C1 segment of cervical spinal cord (tissue), 14 donors: ENCODE measurements at places on chromosomes 13 and 19.

DNA sequence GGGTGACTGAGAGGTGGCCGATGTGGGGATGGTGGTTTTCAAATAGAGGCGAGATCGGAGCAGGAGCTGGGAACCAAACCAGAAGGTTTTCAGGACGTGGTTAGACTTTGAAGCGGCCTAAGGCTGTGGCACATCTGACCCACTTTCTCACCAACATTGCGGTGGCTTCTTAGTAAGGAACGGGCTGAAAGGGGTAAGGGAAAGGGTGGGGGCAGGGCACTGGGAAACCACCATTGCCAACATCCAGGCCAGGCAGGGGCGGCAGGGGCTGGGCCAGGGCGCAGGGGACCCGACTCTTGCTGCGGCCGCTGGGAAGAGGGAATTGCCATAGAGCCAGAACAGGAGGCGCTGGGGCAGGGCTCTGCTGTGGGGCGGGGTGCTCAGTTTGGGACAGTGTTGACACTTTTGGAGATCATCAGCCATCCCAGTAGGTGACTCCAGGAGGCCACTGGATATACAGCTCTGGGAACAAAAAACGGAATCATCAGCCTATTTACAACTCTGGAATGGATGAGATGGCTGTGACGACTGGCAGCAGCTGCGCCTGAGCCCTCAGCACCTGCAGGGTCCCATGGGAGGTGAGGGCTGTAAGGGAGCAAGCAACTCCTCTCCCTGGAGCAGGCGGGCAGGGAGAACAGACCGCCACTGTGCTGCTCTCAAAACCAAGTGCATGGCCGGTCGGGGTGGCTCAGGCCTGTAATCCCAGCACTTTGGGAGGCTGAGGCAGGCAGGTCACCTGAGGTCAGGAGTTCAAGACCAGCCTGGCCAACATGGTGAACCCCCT lies 52.2 kb downstream of the IRS2 start:
- DNase-seq, result no peak

GRCh38 chr19:5684694-5685430 lies 4.0 kb downstream of the HSD11B1L start:
- no peak for DNase-seq

DNA sequence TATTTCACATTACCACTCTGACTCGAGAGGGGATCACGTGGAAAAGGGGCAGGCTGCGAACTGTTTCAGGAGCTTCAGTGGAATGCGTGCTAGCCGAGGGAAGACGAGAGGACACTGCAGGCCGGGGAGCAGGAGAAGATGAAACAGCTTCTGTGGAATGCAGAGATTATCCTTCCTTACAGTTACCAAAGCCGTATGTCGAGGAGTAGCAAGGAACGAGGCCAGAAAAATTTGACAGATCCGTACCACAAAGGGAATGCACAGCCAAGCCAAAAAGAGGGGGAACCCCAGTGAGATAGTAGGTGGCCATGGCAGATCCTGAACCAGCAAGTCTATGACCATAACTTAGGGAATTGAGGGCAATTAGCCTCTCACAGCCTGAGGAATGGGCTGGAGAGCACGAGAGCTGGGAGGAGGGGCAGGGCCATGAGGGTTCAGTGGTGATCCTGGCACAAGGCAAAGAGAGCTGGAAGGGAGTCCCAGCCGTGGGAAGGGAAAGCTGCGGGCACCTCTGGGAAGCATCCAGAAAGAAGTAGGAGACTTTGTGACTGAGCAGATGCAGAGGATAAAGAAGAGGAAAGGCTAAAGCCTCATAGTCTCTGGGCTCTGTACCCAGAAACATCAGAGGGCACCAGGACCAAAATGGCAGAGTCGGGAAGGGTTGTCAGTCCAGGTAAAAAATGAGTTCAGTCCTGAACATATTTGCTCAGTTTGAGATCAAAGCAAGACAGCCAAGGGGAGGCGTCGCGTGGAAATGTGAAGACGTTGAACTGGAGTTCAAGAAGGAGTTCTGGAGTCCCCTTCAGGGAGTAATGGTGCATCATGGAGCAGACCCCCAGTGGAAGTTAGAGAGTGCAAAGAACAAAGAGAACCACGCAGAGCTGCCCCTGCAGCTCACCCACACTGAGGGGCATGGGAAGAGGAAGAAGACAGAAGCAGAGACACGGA lies 5.1 kb downstream of the COL4A1 start:
- no peak for DNase-seq

GRCh38 chr13:29582171-29582570 lies 13.3 kb downstream of the SLC7A1 start:
- DNase-seq, result no peak

DNA sequence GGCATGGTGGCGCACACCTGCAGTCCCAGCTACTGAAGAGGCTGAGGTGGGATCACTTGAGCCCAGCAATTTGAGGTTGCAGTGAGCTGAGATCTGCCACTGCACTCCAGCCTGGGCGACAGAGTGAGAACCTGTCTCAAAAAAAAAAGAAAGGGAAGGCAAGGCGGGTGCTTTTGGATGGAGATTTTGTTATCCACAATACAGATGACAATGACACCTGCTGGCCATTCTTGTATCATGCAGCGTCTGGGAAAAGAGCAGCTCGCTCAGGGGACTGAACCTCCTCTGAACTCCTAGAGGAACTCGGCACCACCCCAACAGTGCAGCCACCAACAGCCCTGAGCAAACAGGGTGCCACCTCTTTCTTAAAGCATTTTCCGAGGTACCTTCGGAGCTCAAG lies 22.8 kb downstream of the HAUS8 start:
- no peak for DNase-seq

DNA sequence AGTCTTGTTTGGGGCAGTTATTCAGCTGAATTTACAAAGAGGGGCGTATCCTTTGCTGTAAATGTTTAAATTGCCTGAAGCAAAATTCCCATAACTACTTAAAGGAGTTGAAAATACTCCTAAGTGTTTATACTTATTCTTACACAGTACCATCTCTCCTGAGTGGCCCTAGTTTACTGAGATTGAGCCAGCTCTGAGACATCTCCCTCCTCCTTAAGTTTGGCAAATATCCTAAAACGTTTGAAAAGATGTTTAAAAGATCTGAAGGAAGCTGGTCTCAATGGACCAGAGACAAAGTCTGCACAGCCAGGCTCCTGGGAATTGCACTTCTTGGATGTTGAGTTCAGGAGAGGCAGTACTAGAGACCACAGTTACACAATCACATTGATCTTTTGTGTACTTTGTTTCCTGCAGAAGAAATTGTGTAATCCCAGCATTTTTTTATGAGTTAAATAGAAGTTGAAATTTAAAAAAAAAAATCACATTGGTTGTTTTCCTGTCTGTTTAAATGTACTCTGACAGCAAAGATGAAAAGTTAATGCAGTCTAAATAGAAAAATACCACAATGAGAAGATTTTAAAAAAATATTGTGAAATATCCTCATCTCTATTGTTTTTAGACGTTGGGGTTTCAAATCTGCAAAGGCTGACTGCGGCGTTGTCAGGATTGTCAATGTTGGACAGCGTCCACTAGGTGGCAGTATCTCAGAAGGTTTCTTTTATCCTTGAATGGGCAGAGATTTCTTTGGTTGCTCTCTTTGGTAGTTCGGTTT lies 20.7 kb downstream of the TNFSF11 start:
- DNase-seq, result no peak

GRCh38 chr13:113763254-113763653 lies 4.2 kb downstream of the TMEM255B start:
- DNase-seq, result no peak

GRCh38 chr13:87669379-87669978 lies 1.7 kb upstream of the SLITRK5 start:
- DNase-seq, result no peak
